ENCODE measurements at places on chromosomes 4 and X.

DNA sequence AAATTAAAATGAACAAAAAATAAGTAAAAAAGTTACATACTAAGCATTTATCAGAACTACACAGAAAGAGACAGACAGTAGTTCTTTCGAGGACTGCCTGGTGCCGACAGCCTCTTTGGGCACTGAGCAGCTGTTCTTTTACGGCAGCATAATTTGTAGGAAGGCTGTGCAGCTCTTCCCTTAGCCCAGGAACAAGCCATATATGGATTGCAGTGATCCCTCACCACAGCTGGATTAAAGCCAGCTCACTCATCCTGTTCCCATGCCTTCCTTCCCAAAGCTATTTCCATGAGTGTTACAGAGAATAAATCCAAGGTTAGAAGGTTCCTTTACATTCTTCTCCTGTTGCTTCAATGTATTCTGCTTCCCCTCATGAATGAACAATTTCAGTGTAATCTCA, 71.7 kb downstream of the DDX60L start:
- peak; percentile 57 for DNase-seq

DNA sequence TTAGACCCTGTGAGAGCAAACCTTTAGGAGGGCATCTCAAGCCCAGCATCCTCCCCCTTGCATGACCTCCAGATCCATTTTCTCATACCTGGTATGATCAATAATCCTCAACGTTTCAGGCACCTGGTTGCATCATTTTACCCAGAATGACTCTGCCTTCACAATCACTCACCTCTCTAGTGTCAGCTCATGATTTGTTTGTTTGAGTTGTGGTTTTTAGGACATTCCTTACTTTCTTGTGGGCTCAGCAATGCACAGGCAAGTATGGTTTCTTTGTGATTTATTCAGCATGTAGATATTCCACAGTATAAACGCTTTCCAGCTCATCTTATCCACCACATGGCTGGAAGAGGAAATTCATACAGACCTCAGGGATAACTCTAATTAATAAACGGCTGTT, 93.6 kb upstream of the CPEB2 start:
- DNase-seq, result no peak

DNA sequence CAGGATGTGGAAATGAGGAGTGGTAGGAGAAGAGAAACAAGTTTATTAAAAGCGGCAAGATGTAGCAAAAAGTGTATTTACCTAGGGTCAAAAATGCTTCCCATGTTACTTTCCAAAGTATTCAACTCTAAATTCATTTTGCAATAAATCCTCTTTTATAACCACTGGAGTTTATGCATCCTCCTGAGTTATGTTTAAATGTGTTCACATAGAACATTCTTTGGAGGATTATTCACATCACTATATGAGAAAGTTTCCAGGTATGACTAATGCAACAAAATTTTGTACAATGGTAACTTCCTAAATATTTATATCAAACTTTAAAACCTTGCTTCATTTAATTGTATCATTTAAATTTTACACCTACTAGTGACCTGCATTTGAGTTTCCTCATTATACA, 870.6 kb upstream of the SLIT2 start:
- no peak for DNase-seq

GRCh38 chr4:6688879-6689505, 4.7 kb upstream of the S100P start:
- peak; percentile 82 for DNase-seq

- DNase-seq, result no peak
Observed at GRCh38 chrX:26234177-26234576, 18.2 kb downstream of the MAGEB5 start.

- no peak for DNase-seq
Observed at GRCh38 chr4:1035510-1035909, 24.1 kb downstream of the FGFRL1 start.

DNA sequence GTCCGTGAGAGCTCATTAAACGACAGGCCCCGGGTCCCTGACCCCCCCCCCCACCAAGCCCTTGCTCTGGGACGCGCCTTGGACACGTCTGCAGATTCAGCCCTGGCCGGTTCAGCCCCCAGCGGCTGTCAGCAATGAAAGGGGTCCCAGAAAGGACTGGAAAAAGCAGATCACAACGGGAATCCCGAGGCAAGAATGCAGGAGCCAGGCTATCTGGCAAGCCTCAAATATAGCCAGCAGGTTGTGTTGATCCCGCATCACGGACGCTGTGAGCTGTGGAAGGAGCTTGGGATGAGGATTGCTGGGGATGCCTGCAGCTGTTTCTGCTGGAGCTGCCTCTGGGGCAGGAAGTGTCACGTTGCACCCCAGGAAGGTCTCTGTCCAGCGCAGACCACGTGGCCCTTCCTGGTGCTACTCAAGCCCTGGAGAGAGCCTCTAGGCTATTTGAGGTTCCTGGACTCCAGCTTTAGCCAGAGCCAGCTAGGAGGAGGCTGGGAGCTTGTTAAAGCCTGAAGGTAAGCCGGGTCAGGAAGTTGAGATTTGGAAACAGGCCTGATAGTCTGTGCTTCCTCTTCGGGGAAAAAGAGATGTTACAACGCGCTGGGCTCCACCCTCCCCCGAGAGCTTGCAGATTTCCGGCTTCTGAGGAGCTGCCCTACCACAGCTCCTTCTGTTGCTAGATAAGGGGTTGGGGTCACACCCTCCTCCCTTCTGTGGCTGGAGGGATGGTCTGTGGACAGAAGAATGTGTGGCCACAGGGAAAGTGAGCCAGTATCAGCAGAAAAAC, 19.3 kb upstream of the CSF2RA start:
- DNase-seq, result no peak

- no peak for DNase-seq
Observed at GRCh38 chrX:19448077-19448476, 67.2 kb downstream of the MAP3K15 start.

- DNase-seq, result no peak
Observed at GRCh38 chr4:10173754-10174749, 57.5 kb upstream of the WDR1 start.

DNA sequence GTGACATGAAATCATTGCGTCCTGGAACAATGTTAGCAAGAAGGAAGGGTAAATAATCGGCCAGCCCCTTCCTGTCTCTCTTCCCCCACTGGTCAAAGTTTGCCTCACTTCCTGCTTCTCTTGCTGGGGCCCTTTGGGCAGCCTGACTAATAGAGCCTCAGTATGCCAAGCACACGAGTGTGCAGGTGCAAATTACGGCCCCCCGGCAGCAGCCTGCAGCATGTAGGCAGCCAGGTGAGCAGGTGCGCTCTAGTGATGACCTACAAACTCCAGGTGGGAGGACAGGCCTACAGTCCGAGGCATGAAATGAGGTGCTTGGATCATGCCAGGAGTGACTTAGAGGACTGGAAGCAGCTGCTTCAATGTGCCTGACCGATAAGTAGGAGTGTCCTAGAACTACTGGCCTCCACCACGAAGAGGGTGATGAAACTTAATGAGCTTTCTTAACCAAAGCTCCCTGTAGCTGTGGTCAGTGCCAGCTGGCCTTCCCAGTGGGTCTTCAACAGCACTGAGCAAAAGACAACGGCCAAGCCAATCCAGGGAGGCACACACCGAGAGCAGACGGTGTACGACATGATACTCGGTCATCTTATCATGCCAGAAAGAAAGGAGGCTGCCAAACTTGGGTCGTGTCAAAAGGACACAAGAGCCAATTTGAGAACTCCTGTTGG, 26.1 kb upstream of the FAT1 start:
- DNase-seq, result no peak

DNA sequence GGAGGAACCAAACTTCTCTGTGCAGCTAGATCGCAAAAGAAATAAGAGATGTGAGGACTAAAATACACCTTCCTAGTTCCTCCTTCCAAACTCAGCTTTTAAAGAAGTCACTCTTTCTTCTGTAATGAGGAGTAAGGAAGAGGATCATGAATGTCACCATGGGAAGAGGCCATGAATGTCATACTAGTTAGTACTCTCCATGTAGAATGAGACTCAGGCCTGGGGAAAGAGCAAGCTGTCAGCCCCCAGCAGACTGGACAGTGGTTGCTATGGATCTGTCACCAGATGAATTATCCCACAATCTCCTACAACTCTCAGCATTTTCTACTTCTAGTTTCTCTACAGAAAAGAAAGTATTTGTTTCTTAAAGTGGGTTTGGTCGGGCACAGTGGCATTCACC, 57.1 kb upstream of the PRDM8 start:
- DNase-seq, result no peak

- DNase-seq, result no peak
Observed at GRCh38 chr4:138241281-138242075, 671 bp downstream of the SLC7A11 start.

DNA sequence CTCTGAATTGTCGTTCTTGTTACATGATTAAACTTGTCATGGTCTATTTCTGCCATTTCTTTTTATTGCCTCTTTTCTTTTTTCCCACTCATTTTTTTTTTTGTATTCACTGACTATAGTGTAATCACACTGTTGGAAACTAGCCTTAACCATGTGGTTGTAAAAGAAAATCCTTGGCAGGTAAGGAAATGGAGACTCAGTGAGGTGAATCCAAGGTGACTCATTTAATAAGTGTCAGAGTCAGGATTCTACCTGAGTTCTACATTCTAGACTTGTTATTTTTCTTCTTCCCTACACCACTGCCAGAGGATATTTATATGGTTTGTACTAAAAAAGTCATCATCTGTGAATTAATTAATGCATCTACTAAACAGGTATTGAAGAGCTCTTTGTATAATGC, 152.2 kb downstream of the CBLL2 start:
- DNase-seq, result no peak

DNA sequence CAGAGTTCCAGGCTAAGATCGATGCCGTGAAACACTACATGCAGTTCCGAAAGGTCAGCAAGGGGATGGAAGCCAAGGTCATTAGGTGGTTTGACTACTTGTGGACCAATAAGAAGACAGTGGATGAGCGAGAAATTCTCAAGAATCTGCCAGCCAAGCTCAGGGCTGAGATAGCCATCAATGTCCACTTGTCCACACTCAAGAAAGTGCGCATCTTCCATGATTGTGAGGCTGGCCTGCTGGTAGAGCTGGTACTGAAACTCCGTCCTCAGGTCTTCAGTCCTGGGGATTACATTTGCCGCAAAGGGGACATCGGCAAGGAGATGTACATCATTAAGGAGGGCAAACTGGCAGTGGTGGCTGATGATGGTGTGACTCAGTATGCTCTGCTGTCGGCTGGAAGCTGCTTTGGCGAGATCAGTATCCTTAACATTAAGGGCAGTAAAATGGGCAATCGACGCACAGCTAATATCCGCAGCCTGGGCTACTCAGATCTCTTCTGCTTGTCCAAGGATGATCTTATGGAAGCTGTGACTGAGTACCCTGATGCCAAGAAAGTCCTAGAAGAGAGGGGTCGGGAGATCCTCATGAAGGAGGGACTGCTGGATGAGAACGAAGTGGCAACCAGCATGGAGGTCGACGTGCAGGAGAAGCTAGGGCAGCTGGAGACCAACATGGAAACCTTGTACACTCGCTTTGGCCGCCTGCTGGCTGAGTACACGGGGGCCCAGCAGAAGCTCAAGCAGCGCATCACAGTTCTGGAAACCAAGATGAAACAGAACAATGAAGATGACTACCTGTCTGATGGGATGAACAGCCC, 9.3 kb downstream of the CNGA2 start:
- DNase-seq, result no peak

GRCh38 chr4:174948826-174949225, 30.7 kb downstream of the ADAM29 start:
- DNase-seq, result no peak

DNA sequence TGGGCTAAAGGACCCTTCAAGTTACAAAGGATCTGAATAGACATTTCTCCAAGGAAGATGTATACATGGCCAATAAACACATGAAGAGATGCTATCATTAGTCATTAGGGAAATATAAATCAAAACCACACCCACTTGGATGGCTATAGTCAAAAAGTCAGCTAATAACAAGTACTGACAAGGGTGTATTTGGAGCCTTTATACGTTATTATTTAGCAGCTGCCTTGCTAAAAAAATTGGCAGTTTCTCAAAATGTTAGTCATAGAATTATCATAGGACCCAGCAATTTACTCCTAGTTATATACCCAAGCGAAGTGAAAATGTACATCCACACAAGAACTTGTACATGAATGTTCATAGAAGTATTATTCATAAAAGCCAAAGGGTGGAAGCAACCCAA, 112.7 kb upstream of the DUSP21 start:
- DNase-seq, result no peak

- DNase-seq, result no peak
Observed at GRCh38 chr4:87805971-87806370, 6.6 kb downstream of the IBSP start.

- DNase-seq, result no peak
Observed at GRCh38 chr4:107999932-108000539, 10.3 kb downstream of the HADH start.

- no peak for DNase-seq
Observed at GRCh38 chr4:28082686-28083390, 1222.2 kb downstream of the STIM2 start.

GRCh38 chrX:39442332-39442731, 641.1 kb downstream of the MID1IP1 start:
- DNase-seq, result no peak

DNA sequence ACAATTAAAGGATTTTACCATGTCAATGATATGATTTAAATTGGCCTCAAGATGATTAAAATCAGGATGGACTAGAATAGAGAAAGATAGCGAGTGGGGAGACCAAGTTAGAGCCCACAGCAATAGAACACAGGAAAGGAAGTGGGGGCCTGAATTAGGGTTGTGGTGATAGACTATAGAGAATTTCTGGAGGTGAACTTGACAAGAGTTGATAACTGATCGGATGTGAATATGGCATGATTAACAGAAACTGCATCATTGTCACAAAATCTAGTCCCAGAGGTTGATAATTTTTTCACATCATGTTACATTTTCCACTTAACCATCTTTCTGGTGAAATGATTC, 26.3 kb upstream of the TRPC3 start:
- no peak for DNase-seq

- DNase-seq, result no peak
Observed at GRCh38 chr4:160372390-160372789, 1269.5 kb downstream of the RAPGEF2 start.

DNA sequence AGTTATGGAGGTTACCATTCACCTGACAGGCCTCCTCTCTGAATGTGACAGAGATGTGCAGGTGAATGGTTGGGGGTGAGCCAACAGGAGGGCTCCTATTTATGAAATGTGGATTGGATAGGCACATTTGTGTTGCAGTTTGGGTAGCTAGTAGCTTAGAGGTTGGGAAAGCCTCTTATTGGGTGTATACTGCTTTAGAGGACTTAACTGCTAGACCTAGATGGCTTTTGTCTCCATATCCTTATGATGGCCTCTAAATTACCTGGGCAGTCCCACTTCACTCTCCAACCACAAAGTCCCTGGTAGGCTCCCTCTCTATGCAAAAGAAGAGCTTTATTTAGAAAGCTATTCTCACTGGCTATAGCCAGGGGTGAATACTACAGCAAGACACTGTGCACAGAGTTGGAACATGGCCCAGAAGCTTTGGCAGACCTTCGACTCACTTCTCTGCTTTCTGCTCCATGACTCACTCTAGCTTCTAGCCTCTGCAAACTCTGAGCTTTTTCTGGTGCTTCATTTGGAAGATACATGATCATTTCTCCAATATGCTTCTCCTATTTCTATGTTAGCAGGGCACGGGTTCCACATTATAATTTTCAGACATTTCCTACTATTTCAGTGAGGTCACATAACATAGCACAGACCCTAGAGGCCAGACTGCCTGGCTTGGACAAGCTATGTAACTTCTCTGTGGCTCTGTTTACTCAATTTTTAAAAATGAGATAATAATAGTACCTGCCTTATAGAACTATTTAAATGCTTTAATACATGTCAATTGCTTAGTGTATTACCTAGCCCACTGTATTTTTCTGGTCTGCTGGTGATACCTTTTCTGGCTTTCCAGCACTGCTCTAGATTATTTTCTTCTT, 6.0 kb upstream of the VGLL1 start:
- peak; percentile 64 for DNase-seq

- DNase-seq, result no peak
Observed at GRCh38 chr4:38568768-38569167, 95.2 kb upstream of the KLF3 start.

Measured in breast epithelium (tissue), 4 donors.